CD4-positive, alpha-beta T cell treated with Interferon alpha-2 for 1 hour (primary cell): ENCODE measurements at places on chromosomes 16 and 17.

DNA sequence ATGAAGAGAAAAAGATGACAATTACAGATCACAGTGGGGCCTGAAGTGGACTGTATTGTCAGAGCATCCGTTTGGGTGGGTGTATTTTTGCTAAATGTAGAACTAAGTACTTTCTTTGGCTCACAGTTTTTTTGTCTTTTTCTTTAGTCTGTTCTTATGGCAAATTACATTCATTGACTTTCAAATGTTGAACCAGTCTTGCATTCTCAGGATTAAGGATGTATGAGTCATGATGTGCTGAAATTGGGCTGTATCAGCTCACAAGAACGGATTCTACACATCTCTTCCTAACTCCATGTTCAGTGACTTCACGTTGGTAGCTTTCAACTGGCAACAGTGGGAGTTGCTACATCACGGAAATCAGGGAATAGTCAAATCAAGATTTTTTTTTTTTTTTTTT lies 66.5 kb downstream of the TEX2 start:
- no peak for DNase-seq

DNA sequence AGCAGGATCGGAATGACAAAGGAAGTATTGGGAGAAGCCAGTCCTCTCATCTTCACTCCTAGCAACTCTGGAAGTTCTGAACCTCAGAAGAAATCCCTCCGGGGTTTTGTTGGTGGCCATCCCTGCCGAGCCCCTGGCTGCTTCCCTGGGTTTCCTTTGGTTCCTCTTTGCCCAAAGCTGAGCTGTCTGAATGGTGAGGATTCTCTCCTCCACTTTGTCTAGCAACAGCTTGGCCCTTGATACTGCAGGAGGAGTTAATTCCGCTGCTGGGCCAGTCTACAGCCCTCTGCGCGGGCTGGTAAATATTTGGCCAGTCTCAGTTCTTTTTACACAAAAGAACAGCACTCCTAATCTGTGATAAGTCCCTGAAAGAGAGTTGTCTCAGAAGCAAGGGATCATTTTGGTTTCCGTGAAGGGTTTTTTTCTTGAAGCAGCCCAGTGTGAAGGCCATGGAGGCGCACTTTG lies 170.9 kb downstream of the RAB11FIP4 start:
- DNase-seq = no peak

DNA sequence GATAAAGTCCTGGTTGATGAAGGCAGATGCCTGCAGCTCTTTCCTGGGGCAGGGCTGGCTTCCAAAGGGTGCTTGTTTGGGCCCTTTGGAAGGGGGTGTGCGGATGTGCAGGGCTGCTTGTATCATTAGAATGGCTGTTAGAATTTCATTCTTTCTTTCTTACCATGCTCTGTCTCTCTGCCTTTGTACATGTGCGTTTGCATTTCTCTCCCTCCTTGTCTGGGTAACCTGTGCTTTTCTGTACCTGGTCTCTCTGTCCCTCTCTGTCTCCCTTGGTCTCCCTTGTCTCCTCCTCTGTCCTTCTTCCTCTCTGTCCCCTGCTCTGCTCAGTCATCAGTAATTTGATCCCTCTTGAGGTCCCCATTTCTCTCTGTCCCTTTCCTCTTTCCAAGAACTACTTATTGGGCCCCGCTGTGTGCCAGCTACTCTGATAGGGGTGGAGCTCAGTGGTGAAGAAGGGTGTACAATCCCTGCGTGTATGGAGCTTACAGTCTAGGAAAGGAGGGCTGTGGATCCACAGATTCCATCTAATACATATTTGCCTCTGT lies 69.3 kb downstream of the PLCG2 start:
- DNase-seq = no peak

GRCh38 chr17:66635386-66636045 lies 199.4 kb upstream of the CACNG5 start:
- no peak for DNase-seq

- peak; percentile 55 for DNase-seq
Measured at GRCh38 chr16:1525871-1526607, 7.4 kb upstream of the TMEM204 start.

DNA sequence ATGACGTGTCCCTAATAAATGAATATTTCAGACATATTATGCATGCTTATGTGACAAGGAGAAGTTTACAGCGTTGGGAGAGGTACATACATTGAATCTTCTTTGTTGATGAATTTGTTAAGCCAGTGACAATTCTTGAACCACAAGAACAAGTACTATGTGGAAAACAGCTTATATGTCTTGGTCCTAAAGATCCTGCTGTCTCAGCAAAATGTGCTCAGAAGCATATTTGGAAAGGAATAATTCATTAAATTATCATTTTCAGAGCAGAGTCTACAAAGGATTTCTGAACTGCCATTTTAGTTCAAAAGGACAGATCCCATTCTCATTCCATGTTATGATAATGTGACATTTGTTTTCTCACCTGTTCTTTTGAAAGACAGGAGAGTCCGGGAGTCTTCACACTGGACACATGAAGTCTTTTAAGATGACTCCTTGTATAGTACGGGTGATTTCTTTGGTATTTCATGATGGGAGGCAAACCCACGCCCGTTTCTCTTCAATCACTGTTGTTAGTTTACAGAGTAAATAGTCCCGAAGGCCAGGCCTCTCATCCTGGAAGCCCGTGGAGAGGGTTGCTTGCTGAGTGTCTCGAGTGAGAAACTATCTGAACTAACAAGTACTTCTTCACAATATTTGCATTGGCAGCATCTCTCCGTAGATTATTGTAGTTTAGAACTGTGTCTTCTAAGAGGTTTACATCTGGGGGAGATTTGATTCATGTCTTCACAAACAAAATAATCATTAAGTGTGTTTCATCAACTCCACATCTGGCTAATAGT lies 26.7 kb downstream of the VPS35L start:
- no peak for DNase-seq

DNA sequence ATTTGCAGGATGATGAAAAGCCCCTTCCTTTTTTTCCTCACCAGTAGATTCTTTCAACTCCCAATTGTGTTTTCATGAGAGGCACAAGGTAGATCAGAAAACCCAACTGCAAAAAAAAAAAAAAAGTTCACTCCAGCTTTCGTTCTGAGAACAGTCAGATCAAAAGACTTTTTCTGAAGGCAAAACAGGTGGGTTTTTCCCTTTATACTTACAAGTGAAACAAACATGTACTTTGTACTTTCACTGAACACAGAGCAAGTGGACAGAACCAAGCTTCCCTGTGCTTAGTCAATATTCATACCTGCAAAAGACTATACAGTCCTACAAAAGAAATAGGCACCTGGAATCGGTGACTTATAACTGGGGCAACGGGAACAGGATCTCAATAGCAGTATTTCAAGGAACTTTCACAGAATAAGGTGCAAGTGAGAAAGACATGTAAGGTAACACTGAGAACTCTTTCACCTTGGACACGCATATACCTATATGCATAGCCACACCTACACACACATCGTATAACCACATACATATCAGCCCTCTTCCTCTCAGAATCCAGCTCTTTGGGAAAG lies 54.1 kb downstream of the TOX3 start:
- no peak for DNase-seq

- DNase-seq = no peak
Measured at GRCh38 chr17:82012640-82013295, 9.9 kb downstream of the CENPX start.

DNA sequence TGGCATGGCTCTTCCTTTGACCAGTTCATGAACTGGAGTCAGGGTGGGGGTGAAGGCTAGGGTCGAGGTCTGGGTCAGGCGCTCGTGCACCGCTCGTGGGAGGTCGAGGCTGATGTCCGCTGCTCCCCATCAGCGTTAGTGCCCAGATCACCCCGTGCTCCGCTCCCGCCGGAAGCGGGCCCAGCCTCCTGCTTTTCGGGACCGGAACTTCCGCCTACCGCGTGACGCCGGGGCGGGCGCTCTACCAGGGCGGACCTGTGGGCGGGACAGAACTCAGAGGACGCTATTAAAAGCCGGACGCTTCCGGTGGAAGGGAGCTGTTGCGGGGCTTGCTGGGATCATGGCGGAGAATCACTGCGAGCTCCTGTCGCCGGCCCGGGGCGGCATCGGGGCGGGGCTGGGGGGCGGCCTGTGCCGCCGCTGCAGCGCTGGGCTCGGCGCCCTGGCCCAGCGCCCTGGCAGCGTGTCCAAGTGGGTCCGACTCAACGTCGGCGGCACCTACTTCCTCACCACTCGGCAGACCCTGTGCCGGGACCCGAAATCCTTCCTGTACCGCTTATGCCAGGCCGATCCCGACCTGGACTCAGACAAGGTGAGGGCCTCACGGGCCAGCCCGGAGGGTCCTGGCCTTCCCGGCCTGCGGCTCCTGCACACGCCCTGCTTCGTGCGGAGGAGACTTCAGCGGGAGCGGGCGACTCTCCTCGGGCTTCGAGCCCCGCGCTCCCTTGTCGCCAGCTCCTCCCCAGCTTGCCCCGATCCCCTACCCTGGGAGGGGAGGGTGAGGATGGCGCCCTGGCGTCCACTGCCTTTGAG lies at the start of gene KCTD5:
Gene KCTD5 (plus strand): TSS at position 315 of the 813 bp plus-strand sequence. CDS start 26 bp downstream, at position 341.
- DNase-seq = peak; percentile 96

DNA sequence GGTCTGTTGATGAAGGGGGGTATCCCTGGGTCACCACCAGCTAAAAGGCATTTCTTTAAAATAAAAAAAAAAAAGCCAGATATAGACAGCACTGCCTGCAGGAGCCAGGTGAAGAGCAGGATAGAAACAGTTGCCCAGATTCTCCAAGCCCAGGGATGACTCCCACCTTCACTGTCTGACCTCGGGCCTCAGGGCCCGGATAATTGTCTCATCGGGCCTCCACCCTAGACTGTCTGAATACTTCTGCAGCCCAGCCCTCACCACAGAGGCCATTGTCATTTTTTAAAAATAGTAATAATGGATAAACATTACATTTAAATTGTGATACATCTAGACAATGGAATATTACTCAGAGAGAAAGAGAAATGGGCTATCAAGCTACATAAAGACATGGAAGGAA lies 92.8 kb upstream of the TNRC6C start:
- no peak for DNase-seq

DNA sequence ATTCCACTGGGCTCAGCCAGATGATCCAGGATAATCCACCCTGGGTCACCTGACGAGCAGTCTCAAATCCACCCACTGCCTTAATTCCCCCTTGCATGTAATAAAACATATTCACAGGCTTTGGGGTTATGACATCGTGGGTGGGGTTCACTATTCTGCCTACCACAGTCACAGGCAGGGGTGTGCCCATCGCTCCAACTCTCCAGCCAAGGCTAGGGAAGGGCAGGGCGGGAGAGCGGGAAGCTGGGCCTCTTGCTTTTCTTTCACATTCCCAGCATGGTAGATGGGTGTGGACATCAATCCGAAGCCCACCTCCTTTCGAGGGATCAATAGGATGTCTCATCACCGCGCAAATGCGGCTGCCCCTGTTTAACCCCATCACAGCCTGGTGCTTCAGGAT lies 12.7 kb upstream of the CD300LD start:
- DNase-seq = no peak

GRCh38 chr17:82318772-82319606 lies 1.6 kb upstream of the CD7 start:
- no peak for DNase-seq

DNA sequence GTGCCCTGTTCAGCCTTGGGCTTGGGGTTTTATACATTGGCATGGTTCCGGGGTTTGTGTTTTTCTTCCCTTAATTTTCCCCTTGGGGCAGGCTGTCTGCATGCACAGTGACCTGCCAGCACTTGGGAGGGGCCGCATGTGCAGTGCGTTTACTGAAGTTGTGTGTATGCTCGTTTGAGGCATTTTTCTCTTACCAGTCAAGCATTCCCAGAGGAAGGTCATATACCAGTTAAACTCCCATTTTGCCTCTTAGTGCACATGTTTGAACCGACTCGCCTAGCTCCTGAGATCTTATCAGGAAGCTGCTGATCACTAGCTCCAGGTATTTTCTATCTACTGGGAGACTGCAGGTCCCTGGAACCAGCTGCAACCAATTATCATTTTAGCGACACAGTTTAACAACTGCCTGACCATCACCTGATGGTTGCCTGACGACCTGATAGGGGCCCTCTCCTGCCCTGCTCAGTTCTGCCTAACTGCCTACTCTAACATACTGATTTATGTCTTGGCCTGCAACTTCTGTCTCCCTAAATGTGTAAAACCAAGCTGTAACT lies 51.4 kb downstream of the MFSD11 start:
- no peak for DNase-seq

DNA sequence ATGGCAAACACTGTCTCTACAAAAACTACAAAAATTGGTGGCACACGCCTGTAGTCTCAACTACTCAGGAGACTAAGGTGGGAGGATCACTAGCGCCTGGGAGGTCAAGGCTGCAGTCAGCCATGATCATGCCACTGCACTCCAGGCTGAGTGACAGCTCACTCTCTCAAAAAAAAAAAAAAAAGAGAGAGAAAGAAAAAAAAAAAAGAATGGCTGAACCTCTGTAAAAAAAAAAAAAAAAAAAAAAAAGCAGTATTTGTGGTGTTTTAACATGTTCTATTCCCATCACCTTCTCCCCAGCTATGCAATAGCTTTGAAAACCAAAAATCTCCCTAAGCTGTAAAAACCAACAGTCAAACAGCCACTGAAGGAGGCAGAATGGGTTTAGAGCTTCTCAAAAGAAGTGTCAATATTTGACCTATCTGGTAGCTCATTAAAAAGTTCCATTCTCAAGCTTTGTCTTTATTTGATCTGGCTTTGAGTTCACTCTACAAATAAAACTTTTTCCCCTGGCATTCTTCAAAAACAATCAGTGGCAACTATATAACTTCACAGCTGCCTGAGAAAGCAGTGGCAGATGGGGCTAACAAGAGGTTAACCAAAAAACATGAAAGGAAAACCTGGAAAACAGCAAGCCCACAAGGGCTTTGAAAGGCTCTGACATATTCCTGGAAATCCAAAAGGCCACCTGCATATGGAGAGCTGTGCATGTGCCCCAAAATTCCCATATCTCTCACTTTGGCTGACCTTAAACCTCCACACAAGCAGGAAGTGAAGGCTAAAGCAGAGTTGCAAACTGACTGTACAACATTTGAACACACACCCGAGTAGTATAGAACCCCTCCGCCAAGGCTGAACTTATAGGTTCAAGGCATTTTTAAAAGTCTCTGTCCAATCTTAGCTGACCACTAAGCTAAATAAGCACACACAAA lies 36.0 kb downstream of the USP32 start:
- no peak for DNase-seq

- no peak for DNase-seq
Measured at GRCh38 chr16:79587296-79587695, 13.2 kb downstream of the MAF start.

DNA sequence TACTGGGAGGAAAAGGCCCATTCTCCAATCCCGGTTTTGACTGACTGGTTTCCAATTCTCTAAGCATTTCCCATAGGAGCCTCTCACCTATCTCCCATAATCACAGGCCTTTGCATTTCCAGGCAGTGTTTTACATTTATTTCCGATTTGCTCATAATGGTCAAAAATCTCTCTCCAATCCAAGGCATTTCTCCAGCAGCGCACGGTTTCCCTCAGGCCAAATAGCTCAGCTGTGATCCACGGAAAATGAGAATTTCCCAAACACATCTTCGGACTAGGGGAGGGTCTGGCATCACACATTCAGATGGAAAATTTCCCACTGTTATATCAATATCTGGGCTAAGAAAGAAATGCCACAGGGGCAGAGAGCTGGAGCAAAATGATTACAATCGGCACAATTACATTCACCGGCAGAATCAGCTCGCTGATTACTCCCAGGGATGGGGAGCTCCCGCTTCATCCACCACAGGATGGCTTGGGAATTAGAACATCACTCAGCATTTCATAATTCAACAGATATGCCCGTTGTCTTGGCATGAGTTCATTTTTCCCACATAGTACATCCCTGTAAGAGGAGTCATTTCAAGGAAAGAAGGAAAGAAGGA lies 6.7 kb downstream of the PIPOX start:
- no peak for DNase-seq

- DNase-seq = no peak
Measured at GRCh38 chr17:61053469-61053868, 346.2 kb upstream of the TBX2 start.

- no peak for DNase-seq
Measured at GRCh38 chr17:62819511-62820221, 11.6 kb upstream of the MARCHF10 start.
